ENCODE measurements at places on chromosomes 3 and 15.
A peak's percentile ranks its signal among the peaks of the same experiment; 100 is the strongest.

- peak; percentile 87 for DNase-seq
These were observed 71.2 kb downstream of the RORA start for GRCh38 chr15:61157933-61158332.

DNA sequence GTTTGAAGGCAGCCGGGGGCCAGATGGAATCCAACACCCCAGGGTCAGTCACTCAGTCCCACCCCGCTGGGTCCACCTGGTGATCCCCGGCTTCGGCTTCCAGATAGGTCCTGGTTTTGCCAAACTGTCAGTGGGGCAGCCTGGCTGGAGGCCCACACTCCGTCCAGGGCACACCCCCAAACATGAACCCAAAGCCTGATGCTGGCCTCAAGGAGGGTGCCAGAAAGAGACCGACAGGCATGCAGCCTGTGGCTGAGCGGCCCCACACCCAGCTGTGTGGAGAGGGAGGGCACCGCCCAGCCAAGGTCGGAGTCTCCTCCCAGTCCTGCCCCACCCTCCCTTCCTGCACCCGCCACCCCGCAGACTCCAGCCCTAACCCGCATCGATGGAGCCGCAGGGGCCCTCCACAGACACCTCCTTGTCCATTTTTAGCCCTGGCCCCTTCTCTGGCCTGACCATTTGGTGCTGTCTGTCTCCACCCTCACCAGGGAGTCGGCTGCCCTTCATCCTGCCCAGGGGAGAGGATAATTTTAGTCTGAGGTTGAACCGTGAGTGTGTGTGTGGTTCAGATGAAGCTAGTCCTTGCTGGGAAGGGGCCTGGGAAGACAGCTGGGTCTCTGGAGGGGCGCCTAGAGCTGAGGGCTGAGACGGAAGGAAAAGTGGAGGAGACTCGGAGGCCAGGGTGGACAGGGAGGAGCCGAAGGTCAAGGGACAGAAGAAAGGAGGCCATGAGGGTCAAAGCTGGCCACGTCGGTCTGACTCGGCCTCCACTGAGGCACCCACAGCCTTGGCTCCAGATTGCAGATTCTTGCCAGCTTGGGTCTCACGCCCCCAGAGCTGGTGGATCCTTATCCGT lies 23.1 kb downstream of the TNK2 start:
- DNase-seq = peak; percentile 84

GRCh38 chr3:21013566-21013965 lies 737.4 kb downstream of the ZNF385D start:
- DNase-seq = no peak

GRCh38 chr3:115518100-115518852 lies 105.0 kb upstream of the GAP43 start:
- peak; percentile 76 for DNase-seq

DNA sequence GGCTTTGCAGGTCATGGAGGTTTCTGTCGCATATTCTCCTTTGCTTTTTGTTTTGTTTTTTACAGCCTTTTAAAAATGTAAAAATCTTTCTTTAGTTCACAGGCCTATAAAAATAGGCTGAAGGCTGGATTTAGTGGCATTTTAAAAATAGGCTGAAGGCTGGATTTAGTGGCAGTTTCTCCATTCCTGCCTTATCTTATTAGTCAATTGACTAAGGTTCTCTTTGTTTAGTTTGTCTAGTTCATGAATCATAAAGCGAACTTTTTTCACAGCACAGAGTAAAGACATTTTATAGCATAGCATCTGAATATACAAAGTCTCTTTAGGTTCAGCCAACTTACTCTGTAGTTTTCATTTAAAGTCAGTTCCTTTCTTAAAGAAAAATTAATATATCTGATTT lies 31.4 kb downstream of the AP4E1 start:
- DNase-seq = no peak

GRCh38 chr3:117600112-117600511 lies 890.5 kb downstream of the TUSC7 start:
- DNase-seq = no peak

DNA sequence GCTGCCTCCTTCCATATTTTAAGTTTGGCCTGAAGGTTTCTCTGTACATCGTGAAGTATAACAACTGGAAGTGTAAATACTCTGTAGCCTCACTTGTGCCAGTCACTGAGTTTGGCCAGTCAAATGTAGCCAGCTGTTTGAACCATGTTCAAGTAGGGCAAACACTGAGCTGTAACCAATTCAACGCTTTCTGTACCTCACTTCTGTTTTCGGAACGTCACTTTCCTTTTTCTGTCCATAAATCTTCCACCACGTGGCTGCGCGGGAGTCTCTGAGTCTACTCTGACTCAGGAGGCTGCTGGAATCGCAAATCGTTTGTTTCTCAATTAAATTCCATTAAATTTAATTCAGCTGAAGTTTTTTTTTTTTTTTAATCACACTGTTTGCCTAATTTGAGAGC lies 88.8 kb upstream of the RARB start:
- DNase-seq = no peak

DNA sequence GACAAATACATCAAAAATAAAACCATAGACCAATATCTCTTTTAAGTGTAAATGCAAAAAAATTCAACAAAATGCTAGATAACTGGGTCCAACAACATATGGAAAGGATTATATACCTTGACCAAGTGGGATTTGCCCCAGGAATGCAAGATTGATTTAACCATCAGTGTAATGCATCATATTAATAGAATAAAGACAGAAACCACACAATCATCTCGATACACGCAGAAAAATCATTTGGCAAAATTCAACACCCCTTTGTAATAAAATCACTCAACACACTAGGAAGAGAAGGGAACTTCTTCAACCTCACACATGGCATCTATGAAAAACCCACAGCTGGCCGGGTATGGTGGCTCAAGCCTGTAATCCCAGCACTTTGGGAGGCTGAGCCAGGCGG lies 19.5 kb downstream of the GREM1 start:
- no peak for DNase-seq

DNA sequence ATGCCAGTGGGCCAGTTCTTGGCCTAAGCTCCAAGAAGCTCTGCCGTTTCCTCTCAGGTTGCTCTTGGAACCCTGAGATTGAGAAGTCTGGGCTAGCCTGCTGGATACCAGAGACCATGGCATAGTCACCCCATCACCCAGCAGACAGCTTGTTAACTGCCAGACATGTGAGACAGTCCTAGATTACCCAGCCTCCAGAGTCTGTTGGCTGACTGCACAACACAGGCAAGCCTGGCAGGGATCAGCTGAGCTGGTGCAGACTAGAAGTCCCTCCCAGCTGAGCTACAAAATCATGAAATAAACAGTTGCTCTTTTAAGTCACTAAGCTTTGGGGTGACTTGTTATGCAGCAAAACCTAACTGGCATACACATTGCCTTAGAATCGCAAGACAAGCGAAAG lies 5.2 kb downstream of the ANAPC13 start:
- no peak for DNase-seq

GRCh38 chr15:96361309-96362010 lies 31.0 kb downstream of the NR2F2 start:
- no peak for DNase-seq

- no peak for DNase-seq
These were observed 41.1 kb downstream of the TNFAIP8L3 start for GRCh38 chr15:51053571-51053970.

DNA sequence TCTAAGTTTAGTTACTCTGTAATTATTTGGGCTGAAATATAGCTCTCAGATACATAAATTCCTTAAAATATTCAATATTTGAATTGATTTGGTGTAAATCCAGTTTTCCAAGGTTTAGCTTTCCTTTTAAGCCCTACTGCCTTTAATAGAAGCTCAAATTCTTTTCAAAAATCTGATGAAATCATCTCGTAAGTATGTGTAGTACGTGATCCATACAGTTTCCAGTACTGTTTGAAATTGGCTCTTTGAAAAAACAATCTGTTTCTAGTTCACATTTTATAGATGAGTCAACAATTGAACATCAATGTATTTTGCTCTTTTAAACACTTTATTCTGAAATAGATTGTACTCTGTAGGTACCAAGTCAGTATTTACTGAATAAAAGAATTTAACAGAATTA lies 84.2 kb downstream of the LRRC49 start:
- no peak for DNase-seq

GRCh38 chr3:64473466-64473865 lies 214.3 kb downstream of the ADAMTS9 start:
- no peak for DNase-seq

DNA sequence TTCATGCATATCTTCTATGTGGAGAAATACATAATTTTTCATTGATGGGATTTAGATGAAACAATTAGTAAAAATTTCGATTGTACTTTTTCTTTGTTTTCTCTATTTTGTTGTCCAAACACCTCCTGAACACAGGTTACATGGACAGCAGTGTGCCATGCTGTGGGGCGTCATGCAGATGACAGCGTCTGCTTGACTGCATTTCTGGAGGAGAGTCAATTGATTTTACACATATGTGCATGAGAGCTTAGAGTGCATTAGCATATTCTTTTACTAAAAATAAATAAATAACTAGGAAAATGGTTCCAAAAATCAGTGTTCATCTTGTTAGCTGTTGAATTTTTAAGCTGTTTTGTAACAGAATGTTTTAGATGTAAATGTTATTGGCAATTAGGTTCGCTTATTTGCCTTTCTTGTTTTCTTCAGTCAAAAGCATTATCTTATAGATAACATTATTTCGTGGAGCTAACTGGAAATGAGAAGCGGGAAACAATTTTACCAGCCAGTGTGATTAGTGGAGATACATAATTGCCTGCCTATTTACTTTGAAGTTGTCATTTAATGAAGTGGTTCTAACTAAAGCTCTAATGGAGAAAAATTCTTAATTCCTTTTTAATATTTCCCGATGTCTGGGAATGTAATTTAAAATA lies 82.7 kb upstream of the VGLL3 start:
- no peak for DNase-seq

DNA sequence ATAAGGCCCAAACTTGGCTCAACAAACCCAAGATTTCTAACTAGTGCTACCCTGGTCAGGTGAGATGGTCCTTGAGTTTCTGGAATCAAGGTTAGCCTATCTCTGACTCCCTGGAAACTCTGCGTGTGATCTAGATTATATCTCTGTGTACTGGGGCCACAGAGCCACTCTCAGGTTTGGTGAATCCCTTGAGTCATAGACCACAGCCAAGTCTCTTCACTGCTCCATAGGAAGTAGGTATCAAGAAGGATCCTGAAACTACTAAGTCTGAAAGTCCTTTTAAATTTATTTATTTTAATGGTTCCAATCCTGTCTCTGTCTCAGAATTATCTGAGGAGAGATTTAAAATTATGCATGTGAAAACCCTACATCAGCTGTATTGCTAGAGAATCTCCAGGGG lies 99.1 kb downstream of the TUSC7 start:
- DNase-seq = no peak

- no peak for DNase-seq
These were observed 189.8 kb downstream of the RYR3 start for GRCh38 chr15:33500432-33501195.

- DNase-seq = no peak
These were observed 20.2 kb downstream of the CNOT10 start for GRCh38 chr3:32705232-32705631.

- no peak for DNase-seq
These were observed 533 bp upstream of the SMAD3 start for GRCh38 chr15:67064607-67065530.

DNA sequence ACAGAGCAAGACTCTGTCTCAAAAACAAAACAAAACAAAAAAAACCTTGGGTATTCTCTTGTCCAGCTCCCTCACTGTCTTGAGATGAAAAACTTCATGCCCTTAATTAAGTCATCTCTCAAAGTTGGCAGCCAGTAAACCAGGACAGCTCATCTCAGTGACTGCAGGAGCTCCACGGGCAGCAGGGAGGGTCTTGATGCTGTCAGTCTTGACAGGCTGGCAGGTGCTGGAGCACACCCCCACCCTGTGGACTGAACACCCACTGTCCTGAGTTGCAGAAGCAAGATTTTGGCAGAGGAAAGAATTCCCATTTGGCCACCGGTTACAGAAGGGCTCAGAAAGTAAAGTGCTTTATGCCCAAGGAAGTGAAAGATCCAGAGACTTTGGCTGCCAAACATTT lies 8.0 kb downstream of the DNAJA4 start:
- no peak for DNase-seq

DNA sequence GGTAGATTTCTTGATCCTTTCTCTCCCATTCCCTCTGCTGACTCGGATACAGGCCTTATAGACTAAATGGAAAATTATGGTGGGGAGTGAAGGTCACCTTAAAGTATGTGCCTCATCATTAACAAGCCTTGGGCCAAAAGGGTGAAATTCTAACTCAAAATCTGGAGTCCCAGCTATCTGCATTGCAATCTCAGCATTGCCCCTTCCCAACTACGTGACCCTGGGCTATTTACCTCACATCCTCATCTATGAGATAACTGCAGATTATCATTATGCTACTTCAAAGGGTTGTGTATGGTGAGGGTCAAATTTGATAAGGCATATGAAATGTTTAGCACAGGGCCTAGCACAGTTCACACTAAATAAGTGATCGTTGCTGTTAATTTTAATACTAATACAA lies 147.7 kb downstream of the WNT5A start:
- DNase-seq = no peak

- no peak for DNase-seq
These were observed 159.6 kb upstream of the KCNH8 start for GRCh38 chr3:18988614-18989229.

DNA sequence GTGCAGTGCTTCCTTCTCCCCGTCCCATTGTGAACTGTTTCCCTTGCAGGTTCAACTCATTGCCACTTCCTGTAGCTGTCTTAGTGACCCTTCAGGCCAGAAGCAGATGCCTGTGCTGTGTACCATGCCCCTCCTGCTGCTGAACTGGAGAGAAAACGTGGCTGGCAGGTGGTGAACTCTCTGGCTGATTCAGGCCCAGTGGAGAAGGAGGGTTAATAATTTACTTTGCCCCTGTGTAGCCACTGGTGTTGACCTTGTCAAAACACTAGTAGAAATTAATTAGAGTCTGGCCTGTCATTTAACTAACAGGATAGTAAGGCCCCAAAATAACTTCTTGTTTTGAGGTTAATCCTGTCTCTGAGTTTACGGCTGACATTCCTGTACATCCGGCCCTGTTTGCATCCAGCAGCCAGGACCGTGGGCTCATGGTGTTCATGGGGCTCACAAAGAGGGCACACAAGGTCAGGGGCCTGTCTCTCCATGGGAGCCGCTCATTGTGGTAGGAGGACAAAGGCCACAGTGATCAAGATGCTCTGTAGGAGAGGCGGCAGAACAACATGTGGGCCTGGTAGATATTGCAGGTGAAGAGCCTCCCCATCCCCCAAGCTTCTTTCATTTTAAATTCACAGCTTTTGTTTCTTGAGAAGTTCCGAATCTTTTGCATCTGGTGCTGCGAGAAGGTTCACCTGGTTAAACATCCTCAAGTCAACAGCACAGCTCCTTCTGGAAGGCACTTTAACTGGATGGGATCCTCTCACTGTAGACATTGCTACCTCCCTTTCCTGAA lies 101.6 kb downstream of the CGNL1 start:
- DNase-seq = no peak

- DNase-seq = peak; percentile 32
These were observed 588 bp upstream of the VIPR1 start for GRCh38 chr3:42501681-42502428.

All from femur (tissue), 1 donor.